Sigmoid colon (tissue), 7 donors: ENCODE measurements at places on chromosomes 12 and 14. TPM values are rescaled to one million over a fixed set of nuclear protein-coding genes. Genes with fewer than 3 reads are reported as not detected.

TTC7B gene
- total RNA-seq: 57.4 TPM

DNA sequence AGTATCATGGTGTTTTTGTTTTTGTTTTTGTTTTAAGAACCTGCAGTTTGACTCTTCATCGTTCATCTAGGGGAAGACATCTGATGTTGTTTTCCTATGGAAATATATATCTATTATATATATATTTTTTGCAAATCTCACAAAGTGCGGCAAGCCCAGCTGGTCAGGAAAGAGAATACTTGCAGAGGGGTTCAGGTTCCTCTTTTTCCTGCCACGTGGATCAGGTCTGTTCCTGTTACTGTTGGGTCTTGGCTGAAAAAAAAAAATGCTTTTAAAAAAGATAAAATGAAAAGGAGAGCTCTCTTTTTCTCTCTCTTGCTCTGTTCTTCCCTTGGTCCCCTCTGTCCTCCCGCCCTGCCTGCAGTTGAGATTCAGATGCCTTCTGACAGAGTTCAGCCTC is 179.4 kb upstream of the BCL2L14 start:
- H3K27ac ChIP-seq: no peak overlapping the region
- DNase-seq: no peak
- no peaks in the 10 kb centered on the region for H3K4me1 ChIP-seq

DNA sequence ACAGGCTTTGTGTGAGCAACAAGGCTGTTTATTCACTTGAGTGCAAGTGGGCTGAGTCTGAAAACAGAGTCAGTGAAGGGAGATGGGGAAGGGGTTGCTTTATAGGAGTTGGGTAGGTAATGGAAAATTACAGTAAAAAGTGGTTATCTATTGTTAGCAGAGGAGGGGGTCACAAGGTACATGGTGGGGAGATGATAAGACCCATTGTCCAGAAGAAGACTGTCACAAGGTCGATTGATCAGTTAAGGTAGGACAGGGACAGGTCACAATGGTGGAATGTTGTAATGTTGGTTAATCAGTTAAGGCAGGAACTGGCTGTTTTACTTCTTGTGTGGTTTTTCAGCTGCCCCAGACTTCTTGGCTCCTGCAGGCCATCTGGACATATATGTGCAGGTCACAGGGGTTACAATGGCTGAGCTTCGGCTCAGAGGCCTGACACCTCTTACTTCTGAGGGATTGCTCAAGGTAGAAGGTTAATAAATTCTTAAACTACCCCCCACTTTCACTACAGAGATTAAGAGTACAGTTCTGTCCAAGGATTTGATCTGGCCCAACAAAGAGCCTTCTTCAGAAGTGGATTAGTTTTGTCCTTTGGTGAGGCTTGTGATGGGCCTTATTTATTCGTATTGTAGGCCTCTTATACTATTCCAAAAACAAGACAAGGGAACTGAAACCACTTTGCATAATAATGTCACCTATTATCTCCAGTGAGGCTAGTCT is 13.8 kb upstream of the DHRS4 start:
- DNase-seq: no peak
- no peaks in the 10 kb centered on the region for H3K27me3 ChIP-seq
- no peaks in the 10 kb centered on the region for H3K4me1 ChIP-seq
- no peak overlapping the region for H3K4me3 ChIP-seq
- no peak overlapping the region for H3K27ac ChIP-seq

GRCh38 chr14:54712465-54713200 is 145.7 kb downstream of the SAMD4A start:
- H3K27me3 ChIP-seq: no peaks in the 10 kb centered on the region
- no peak overlapping the region for H3K4me3 ChIP-seq
- H3K36me3 ChIP-seq: no peaks in the 10 kb centered on the region
- DNase-seq: no peak
- peak overlapping the region; percentile 84 for H3K27ac ChIP-seq
- no peaks in the 10 kb centered on the region for H3K4me1 ChIP-seq

- H3K27me3 ChIP-seq: peaks cover 4% of the 10 kb centered on the region
- no peaks in the 10 kb centered on the region for H3K36me3 ChIP-seq
- DNase-seq: no peak
- H3K4me3 ChIP-seq: peak overlapping the region; percentile 69
- H3K4me1 ChIP-seq: no peaks in the 10 kb centered on the region
- H3K27ac ChIP-seq: peak overlapping the region; percentile 71
Observed at GRCh38 chr14:23351681-23352505, 794 bp downstream of the SLC22A17 start.

- no peaks in the 10 kb centered on the region for H3K27me3 ChIP-seq
- H3K4me3 ChIP-seq: no peak overlapping the region
- H3K4me1 ChIP-seq: peaks cover 10% of the 10 kb centered on the region
- no peak overlapping the region for H3K27ac ChIP-seq
- H3K36me3 ChIP-seq: no peaks in the 10 kb centered on the region
Observed at GRCh38 chr12:1130571-1130970, 139.5 kb downstream of the ERC1 start.

SLC2A3 gene
- 31.0 TPM for total RNA-seq

OTOGL gene
- total RNA-seq: 0.71 TPM

ARG2 gene
- 5.1 TPM for total RNA-seq

TAS2R31 gene
- total RNA-seq: 9.2 TPM

- no peaks in the 10 kb centered on the region for H3K36me3 ChIP-seq
- no peak for DNase-seq
- no peaks in the 10 kb centered on the region for H3K4me1 ChIP-seq
- H3K4me3 ChIP-seq: no peak overlapping the region
Observed at GRCh38 chr12:129966146-129966995, 62.5 kb upstream of the TMEM132D start.

GRCh38 chr12:26031318-26031717 is 72.8 kb downstream of the RASSF8 start:
- H3K36me3 ChIP-seq: no peaks in the 10 kb centered on the region
- H3K27me3 ChIP-seq: no peaks in the 10 kb centered on the region
- peaks cover 78% of the 10 kb centered on the region for H3K4me1 ChIP-seq
- no peak overlapping the region for H3K4me3 ChIP-seq

KRT3 gene
- not detected for total RNA-seq

- no peaks in the 10 kb centered on the region for H3K36me3 ChIP-seq
- DNase-seq: no peak
- no peaks in the 10 kb centered on the region for H3K4me1 ChIP-seq
- no peaks in the 10 kb centered on the region for H3K27me3 ChIP-seq
Observed at GRCh38 chr14:36757734-36758601, 96.3 kb downstream of the PAX9 start.
